ENCODE measurements at places on chromosomes 3 and 15.

- peak; percentile 53 for DNase-seq
Observed at GRCh38 chr3:172675441-172676193, 35.2 kb downstream of the NCEH1 start.

DNA sequence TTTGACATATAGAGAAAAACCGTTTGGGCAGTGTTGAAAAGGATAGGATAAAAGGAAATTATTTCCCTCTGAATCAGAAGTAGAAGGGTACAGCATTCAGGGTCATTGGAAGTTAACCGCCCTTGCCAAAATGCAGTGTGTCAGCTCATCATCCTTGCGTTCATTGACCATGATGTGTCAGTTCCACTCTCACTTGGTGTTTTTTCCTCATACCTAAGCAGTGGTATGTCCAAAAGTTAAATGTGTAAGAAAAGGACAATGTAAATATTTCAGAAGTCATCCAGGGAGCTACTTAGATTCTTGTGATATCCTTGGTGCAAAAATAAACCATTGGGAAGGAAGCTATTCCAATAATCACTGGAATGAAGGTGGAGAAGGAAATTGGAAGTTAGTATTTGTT is 50.7 kb downstream of the MAP6D1 start:
- no peak for DNase-seq

GRCh38 chr3:100333970-100334487 is 528 bp upstream of the NIT2 start:
- DNase-seq = no peak

GRCh38 chr3:177778633-177779032 is 581.4 kb upstream of the TBL1XR1 start:
- no peak for DNase-seq

DNA sequence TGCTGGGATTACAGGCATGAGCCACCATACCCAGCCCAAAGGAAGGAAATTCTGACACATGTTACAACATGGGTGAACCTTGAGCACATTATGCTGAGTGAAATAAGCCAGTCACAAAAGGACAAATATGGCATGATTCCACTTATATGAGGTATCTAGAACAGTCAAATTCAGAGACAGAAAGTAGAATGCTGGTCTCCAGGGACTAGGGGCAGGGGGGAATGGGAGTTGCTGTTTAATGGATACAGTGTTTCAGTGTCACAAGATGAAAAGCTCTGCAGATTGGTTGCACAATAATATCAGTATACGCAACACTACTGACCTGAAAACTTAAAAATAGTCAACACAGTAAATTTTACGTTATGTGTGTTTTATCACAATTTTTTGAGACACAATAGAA is 4.1 kb downstream of the SPATA12 start:
- DNase-seq = no peak

GRCh38 chr15:67137951-67138848 is 72.8 kb downstream of the SMAD3 start:
- no peak for DNase-seq

DNA sequence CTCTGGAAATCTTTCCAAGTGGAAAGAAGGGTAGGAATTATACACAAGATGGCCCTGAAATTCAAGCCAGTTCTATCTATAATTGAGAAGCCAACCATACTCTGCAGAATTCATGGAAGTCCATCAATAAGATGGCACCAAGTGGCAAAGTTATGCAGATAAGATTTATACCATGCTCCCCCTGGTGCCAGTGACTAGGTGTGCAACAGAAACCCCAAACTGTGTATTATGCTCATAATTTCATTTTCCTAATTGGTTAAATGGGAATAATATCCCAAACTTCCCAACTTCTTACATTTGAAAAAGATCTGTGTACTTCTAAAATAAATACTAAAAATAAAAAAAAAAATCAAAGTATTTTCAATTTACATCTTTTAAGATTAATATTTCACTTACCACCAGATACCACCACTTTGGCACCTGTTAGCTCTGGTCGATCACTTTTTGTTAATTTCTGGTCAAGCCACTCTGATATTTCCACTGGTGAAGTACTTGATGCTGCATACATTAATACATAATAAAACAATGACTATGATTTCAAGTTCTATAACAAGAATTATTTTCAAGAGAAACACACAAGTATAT is 25.9 kb downstream of the ETFA start:
- DNase-seq = peak; percentile 28

GRCh38 chr3:22318325-22318724 is 567.3 kb upstream of the ZNF385D start:
- DNase-seq = no peak

DNA sequence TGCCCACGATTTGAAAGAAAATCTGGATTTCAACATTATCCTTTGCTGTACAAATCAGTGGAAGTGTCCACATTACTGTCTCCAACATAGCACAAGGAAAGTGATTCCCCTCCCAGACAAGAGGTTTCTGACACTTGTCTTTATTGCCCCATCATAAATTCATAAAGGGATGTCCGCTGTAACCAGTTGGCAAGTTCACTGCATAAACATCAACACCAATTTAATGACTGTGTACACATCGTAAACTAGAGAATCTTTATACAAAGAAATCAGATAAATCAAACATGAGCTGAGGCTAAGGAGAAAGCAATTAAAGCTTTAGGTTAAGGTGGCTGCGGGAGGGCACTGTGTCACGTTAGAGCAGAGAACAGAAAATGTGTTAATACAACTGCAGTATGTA is 129.8 kb downstream of the MEIS2 start:
- no peak for DNase-seq

DNA sequence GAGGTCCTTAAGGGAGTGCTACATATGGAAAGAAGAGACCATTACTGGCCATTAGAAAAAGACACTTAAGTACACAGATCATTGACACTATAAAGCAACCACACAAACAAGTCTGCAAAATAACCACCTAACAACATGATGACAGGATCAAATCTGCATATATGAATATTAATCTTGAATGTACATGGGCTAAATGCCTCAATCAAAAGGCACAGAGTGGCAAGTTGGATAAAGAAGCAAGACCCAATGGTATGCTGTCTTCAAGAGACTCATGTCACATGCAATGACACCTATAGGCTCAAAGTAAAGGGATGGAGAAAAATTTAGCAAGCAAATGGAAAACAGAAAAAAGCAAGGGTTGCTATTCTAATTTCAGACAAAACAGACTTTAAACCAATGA is 28.4 kb upstream of the CCNL1 start:
- no peak for DNase-seq

DNA sequence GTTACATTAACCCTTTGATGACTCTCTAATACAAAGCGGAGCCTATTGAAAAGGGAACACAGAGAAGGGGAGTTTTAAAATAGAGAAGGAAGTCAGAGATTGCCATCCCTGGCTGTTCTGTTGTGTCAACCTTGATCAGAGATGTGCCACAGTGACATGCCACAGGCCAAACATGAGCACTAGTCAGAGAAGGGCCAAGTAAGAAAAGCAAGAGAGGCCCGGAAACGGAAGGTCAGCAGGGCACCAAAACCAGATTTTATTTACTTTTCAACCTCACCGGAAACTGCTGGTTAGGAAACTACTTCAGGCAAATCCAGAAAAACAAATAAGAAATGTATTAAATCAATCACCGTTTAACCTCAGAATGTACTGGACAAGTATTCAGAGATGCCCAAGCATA is 171.8 kb downstream of the ALCAM start:
- DNase-seq = no peak

GRCh38 chr3:492586-493316 is 296.2 kb downstream of the CHL1 start:
- no peak for DNase-seq

GRCh38 chr15:39869858-39870515 is 50.1 kb downstream of the GPR176 start:
- no peak for DNase-seq

DNA sequence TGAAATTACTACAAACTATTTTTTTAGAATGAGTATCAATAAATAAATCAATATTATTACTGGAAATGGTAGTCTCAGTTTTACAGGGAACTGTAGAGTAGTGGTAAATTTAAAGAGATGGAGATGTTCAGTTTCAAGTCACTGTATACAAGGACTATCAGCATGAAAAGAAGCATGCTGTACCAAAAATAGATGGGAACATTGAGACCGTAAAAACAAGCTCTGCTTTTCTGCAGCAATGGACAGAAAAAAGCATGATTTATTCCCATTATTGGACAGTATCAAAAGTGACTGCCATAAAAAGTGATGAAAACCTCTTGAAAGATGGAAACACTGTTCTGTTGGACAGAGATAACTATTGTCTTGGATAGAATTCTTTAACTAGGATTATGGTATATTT is 187.2 kb downstream of the EPHA6 start:
- DNase-seq = no peak

- DNase-seq = no peak
Observed at GRCh38 chr3:109923431-109923830, 586.1 kb upstream of the DPPA4 start.

GRCh38 chr15:72472992-72473610 is 1.0 kb upstream of the ARIH1 start:
- DNase-seq = peak; percentile 6

DNA sequence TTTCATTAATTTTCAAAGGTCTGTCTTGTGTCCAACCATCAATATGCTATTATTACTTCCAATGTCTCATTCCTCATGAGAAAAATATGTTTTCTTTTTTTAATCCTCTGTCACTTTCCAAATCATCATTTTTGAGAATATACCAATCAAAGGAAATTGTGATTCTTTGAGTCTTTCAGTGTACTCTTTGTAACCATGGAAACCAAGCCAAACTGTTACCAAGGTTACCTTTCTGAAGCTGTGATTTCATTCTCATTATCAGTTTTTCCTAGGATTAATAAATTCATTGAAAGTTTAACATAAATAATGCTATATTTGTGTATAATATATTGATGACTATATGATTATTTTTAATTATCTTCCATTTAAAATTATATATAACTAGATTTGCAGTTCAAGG is 16.6 kb upstream of the PLSCR5 start:
- no peak for DNase-seq

DNA sequence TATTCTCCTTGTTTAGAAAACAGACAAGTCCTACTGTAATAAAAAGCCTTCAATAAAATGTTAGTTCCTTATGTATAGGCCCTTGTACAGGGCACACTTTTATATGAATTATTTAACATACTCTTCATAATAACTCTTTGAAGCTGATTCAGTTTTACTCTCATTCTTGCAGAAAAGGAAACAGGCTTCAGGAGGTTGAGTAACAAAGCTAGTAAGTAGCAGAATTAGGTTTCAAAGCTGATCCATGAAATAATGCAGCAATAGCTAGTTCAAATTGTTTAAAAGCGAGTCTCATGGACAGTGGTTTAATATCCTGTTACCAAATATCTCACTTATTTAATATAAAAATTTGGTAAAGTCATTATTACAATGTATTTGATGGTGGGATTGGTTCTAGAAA is 25.0 kb downstream of the TCF12 start:
- no peak for DNase-seq

DNA sequence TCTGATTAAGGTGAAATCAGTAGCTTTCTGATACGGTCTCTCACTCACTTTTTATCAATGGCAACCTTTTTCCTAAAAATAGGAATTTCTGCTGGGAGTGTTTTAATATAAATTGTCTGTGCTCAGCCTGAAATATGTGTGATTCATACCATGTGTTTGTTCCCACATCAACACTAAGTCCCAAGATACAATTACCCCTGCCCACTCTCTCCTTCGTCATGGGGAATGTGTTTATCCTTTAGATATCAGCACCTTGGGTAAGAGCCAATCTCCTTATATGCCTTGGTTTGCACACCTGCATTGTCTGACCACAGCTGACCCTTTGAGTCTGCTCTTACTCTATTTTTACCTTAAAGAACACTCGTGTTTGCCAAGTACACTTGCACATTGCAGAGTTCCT is 356.4 kb downstream of the LPP start:
- DNase-seq = peak; percentile 74

GRCh38 chr3:76474632-76475031 is 565.3 kb upstream of the ROBO2 start:
- no peak for DNase-seq

GRCh38 chr15:33701304-33701696 is 267.0 kb upstream of the CHRM5 start:
- no peak for DNase-seq

DNA sequence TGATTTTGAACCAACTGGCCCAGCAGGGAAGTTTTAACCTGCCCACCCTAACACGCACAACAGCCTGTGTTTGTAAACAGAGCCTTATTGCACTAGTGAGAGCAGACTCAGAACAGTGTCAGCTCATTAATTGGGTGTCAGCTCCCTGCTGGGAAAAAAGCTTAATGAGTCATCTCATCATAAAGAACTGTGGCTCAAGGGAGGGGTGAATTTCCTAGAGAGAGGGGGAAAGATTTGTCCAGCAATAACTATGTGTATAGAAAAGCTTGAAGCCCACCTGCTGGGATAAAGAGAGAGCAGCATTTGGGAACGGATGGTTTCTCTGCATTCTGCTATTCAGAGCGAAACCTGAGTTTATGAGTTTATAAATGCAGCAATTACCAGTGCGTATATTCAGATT is 48.9 kb upstream of the GMNC start:
- DNase-seq = peak; percentile 40

DNA sequence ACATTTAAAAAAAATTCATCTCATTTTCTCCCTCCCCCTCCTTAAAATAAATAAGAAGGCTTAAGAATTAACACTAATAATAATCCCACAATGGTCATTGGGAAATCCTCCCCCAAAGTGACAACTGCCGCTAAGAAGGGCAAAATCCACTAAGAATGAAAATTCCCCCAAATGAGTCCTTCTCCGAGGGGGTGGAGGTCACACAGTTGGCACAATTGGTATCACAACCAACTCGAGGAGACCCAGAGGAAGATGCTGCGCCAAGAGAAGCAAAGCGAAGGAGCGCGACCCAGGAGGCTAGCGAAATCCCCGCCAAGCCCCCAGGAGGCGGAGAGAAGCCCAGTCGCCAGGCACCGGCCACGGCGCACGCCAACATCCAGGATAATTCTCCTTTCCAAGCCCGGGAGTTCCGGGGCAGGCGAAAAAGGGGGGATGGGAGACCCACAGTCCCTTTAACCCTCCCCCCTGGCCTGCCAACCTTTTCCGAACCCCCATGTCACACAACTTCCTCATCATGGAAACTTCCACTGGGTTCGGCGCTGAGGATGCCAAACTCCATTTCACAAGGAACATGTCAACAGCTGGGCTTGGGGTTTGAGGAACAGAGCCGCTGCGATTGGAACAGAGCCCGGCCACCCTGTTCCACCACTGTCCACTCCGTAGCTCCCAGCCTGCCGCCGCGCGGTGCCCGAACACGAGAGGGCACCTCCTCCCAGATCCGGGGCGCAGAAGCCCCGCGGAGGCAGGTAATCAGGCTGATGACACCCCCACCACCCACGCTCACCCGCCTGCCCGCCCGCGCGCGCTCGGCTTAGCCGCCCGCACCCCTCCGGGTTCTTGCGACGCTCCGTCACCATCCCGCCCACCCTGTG is 668 bp downstream of the THRB start:
- DNase-seq = no peak

DNA sequence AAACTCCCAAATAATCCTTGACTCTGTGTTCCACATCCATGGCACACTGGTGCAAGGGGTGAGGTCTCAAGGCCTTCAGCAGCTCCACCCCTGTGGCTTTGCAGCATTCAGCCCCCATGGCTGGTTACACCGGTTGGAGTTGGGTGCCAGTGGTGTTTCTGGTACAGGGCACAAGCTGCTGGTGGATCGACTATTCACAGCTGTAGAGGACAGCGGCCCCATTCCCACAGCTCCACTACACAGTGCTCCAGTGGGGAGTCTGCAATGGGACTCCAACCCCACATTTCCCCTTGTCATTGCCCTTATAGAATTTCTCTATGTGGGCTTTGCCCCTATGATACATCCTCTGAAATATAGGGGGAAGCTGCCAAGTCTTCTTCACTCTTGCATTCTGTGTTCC is 64.3 kb upstream of the SGO1 start:
- no peak for DNase-seq

- DNase-seq = no peak
Observed at GRCh38 chr3:89101251-89101650, 6.2 kb upstream of the EPHA3 start.

Measured in A172 (cell line).